ENCODE measurements at places on chromosomes 7 and 10. TPM values are rescaled to one million over a fixed set of nuclear protein-coding genes. Genes with fewer than 3 reads are reported as not detected.
A peak's percentile ranks its signal among the peaks of the same experiment; 100 is the strongest.

DNA sequence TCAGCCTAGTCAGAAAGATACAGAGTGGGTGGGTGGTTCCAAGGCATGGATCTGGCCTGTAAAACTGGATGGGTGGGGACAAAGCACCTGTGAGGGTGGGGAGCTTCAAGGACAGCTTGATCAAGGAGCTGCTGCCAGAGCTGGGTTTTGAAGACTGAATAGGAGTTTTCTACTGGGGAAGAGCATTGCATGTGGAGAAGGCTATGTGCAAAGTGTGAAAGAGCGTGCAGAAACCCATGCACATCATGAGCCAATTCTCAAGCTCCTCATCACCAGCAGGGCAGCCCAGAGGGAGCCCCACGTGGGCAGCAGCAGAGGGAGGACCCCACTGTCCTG, 58.6 kb downstream of the PDGFA start:
- no peak for DNase-seq

DNA sequence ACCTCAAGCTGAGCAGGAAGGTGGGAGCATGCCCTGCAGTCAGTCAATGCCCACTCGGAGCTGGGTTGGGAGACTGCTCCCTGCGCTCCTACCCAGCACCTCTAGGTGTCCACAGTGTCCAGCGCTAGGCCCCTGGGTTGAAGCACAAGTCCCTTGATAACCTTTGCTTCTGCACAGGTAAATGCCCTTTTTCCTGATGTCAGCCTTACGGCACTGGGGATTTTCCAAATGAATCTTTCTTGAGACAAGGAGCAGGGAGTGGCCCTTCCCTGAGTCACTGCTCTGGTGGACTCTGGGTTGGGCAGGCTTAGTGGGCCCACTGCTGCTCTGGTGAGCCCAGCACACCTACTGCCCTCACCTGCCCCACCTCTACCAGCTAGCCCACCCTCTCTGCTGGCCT, 61.9 kb upstream of the OPN4 start:
- DNase-seq: no peak

GRCh38 chr10:75098902-75099673, 12.4 kb upstream of the SAMD8 start:
- DNase-seq: no peak

Gene LIPK
- not detected for total RNA-seq

DNA sequence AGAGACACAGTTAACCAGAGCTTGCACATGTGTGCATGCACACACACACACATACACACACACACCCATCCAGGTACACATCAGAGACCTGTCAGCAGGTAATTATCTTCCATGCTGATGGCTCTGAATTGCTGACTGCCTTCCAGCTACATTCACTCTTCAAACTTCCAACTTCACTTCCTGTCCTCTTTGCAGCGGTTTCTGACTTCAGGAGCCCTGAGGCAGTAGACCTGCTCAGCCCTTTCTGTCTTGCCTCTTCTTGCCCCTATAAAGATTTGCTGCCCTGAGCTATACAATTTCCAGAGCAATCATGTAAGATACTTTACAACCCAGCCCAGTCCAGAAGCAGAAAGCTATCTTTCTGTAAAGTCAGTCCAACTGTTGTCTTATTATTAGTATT, 310.2 kb downstream of the FGFR2 start:
- DNase-seq: no peak

Gene ATRNL1
- total RNA-seq: 26.9 TPM

- peak; percentile 47 for DNase-seq
These were observed 140.9 kb downstream of the ADCYAP1R1 start for GRCh38 chr7:31192986-31193385.

DNA sequence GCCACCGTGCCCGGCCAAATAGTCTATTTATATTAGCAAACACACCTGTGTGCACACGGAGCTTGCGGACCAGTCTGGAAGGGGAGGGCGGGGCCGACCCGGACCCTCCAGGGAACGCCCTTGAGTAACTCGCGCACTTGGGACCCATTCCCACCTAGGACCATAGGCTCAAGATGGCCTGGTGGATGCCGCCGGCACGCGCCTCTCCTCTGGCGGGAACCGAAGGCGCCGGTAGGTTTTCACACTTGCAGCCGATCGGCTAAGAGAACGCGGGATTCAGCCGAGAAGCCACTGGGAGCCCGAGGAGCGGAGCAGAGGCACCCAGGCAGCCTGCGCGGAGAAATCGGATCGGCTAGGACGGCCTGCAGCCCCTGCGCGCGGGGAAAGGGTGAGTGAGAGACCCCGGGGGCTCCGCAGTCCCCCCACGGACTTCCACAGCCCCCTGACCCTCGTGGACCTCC, 18.9 kb downstream of the IFT22 start:
- DNase-seq: no peak

Gene NKX1-2
- not detected for total RNA-seq

Data from liver (tissue), 10 donors.